ENCODE measurements at places on chromosomes 2 and 18.

GRCh38 chr2:210884227-210884626 is 327.8 kb downstream of the CPS1 start:
- H3K4me3 ChIP-seq, result no peak overlapping the region
- no peak for DNase-seq
- no peak overlapping the region for H3K27ac ChIP-seq
- no peaks in the 10 kb centered on the region for H3K4me1 ChIP-seq
- H3K36me3 ChIP-seq, result no peaks in the 10 kb centered on the region

DNA sequence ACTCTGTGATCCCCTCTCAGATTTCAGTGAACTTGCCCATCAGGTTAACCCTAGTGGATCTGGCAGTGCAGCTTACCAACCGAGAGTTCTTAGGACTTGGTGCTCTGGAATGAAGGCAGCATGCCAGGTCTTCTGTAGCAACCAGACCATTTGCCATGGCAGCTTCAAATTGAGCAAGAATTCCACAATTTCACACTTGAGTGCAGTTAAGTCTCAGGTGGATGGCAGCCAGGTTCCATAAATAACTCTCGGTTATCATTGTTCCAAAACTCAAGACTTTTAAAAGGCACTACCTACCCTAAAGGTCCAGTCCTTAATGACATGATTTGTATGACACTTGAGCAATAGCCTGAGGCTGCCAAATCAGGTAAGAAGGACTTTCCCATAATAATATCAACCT is 48.1 kb downstream of the GALNT3 start:
- no peaks in the 10 kb centered on the region for H3K27me3 ChIP-seq
- no peak overlapping the region for H3K27ac ChIP-seq
- no peak for DNase-seq
- H3K4me1 ChIP-seq, result no peaks in the 10 kb centered on the region

- H3K27me3 ChIP-seq, result peaks cover 7% of the 10 kb centered on the region
- no peaks in the 10 kb centered on the region for H3K36me3 ChIP-seq
- DNase-seq, result no peak
- no peaks in the 10 kb centered on the region for H3K4me1 ChIP-seq
- H3K27ac ChIP-seq, result no peak overlapping the region
These were observed 124.2 kb downstream of the CABYR start for GRCh38 chr18:24263050-24263449.

- DNase-seq, result no peak
- peaks cover 77% of the 10 kb centered on the region for H3K36me3 ChIP-seq
- no peak overlapping the region for H3K27ac ChIP-seq
- H3K27me3 ChIP-seq, result no peaks in the 10 kb centered on the region
These were observed 33.5 kb downstream of the CENPO start for GRCh38 chr2:24826773-24827145.

GRCh38 chr2:98854682-98855081 is 81.3 kb downstream of the CRACDL start:
- no peak overlapping the region for H3K4me3 ChIP-seq
- no peak overlapping the region for H3K27ac ChIP-seq
- H3K4me1 ChIP-seq, result no peaks in the 10 kb centered on the region
- DNase-seq, result no peak
- H3K36me3 ChIP-seq, result no peaks in the 10 kb centered on the region

DNA sequence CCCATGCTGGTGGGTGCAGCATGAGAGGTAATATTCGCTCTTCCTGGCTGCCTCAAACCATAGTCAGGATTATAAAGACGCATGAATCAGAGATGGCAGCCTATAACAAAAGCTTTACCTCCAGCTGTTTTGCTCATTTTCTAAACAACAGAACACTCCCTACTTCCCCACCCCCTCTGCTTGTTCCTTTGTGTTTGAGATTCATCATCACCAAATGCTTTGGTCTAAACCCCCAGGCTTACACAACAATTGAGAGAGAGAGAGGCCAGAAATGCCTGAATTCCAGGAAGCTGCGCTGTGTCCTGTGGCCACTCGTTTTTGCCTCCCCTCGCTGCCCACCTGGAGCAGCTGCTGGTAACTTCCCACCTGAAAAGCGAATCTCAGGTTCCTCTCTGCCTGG is 78.8 kb upstream of the CAPN13 start:
- H3K27me3 ChIP-seq, result no peaks in the 10 kb centered on the region
- no peaks in the 10 kb centered on the region for H3K4me1 ChIP-seq
- no peaks in the 10 kb centered on the region for H3K36me3 ChIP-seq
- no peak overlapping the region for H3K27ac ChIP-seq

GRCh38 chr2:31434911-31435310 is 20.4 kb upstream of the XDH start:
- H3K4me3 ChIP-seq, result no peak overlapping the region
- peaks cover 16% of the 10 kb centered on the region for H3K27me3 ChIP-seq
- no peak for DNase-seq

DNA sequence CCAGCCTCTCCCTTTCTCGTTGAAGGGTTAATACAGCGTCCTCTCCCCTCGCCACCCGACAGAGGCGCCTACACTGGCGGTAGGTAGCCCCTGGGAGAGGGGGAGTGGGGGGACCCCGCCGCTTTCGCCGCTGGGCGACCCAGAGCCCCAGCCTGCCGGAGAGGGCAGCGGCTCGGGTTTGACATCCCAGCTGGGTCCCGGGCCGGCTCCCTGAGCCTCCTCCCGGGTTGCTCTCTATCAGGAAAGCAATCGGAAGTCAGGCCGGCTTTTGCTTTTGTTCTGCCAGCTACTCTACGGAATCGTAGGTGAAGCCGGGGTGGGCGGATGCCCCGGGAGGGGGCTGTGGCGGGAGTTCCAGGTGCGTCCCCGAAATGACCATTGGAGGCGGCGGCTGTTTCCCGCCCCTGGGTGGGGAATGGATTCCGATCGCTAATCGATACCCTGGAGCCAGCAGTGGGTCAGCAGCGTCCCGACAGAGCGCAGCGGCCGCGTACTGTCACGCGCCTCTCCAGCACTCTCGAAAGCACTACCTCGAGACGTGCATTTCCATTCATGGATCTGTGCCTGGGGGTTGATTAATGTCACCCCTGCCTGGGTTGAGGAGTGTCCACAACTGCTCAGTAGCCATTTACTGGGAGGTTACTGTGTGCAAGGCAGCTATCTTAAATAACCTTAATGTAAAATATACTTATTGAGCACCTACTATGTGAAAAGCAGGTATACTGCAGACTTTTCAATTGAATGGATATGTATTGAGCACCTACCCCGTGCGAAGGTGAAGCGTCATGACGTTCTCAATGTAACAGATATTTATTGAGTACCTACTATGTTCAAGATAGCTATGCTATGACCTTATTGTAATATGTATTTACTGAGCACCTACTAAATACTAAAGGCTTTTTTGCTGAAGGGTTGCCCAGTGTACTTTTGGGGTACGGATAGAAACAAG is 1.1 kb downstream of the MAPK4 start:
- no peak overlapping the region for H3K4me3 ChIP-seq
- H3K27ac ChIP-seq, result no peak overlapping the region
- no peak for DNase-seq
- no peaks in the 10 kb centered on the region for H3K27me3 ChIP-seq
- no peaks in the 10 kb centered on the region for H3K4me1 ChIP-seq
- no peaks in the 10 kb centered on the region for H3K36me3 ChIP-seq

DNA sequence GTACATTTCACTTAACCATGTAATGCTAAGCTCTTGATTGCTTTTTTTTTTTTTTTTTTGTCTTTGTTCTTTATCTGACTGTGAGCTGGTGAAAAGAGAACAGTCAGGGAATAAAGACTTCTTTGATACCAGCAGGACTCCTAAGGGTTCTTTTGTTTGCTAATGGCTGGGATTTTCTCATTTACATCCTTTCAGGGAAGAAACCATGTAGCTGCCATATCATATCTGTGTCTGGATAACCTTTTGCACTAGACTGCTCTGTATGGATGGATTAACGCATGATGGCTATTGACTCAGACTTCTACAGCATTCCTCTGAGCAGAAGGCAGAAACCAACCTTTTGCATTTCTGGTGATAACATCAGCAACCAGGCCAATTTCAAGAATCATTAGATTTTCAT is 504.0 kb downstream of the LRRTM4 start:
- H3K27me3 ChIP-seq, result no peaks in the 10 kb centered on the region
- H3K27ac ChIP-seq, result no peak overlapping the region
- no peaks in the 10 kb centered on the region for H3K4me1 ChIP-seq
- DNase-seq, result no peak

GRCh38 chr2:2749206-2749598 is 418.1 kb upstream of the MYT1L start:
- H3K27ac ChIP-seq, result no peak overlapping the region
- H3K36me3 ChIP-seq, result no peaks in the 10 kb centered on the region
- H3K4me3 ChIP-seq, result no peak overlapping the region
- no peaks in the 10 kb centered on the region for H3K27me3 ChIP-seq
- H3K4me1 ChIP-seq, result no peaks in the 10 kb centered on the region
- DNase-seq, result no peak

- no peak overlapping the region for H3K4me3 ChIP-seq
- no peaks in the 10 kb centered on the region for H3K27me3 ChIP-seq
- no peaks in the 10 kb centered on the region for H3K4me1 ChIP-seq
- no peak for DNase-seq
These were observed 85.1 kb downstream of the ANTXR1 start for GRCh38 chr2:69097891-69098655.

DNA sequence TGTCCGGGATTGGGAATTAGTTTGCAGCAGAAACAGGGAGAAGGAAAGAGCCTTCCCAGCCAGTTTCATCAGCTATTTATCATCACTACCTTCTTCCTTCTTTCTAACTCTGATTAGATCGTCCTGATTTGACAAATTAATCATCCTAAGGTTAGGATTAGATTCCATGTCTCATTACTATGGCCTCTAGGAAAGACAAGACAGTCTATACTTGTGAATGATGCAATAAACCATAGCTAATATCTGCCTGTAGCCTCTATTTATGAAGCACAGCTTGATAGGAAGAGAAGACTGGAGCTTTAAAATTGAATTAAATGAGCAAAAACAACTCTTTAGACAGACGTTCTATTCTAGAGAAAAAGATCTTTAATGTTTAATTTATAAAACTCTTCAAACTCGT is 25.2 kb upstream of the FRZB start:
- H3K27me3 ChIP-seq, result no peaks in the 10 kb centered on the region
- no peaks in the 10 kb centered on the region for H3K36me3 ChIP-seq
- H3K4me3 ChIP-seq, result no peak overlapping the region
- no peak for DNase-seq

GRCh38 chr2:73448856-73449255 is 63.2 kb downstream of the ALMS1 start:
- DNase-seq, result no peak
- H3K4me1 ChIP-seq, result no peaks in the 10 kb centered on the region
- no peak overlapping the region for H3K27ac ChIP-seq
- no peaks in the 10 kb centered on the region for H3K27me3 ChIP-seq

GRCh38 chr2:200525551-200525881 is 491 bp upstream of the SGO2 start:
- H3K4me3 ChIP-seq, result peak overlapping the region; percentile 14
- H3K27ac ChIP-seq, result peak overlapping the region; percentile 64
- H3K4me1 ChIP-seq, result peaks cover 29% of the 10 kb centered on the region
- H3K27me3 ChIP-seq, result no peaks in the 10 kb centered on the region

Measured in DND-41 (cell line).